Neural progenitor cell (in vitro differentiated cells): ENCODE measurements at places on chromosomes 4 and X.

DNA sequence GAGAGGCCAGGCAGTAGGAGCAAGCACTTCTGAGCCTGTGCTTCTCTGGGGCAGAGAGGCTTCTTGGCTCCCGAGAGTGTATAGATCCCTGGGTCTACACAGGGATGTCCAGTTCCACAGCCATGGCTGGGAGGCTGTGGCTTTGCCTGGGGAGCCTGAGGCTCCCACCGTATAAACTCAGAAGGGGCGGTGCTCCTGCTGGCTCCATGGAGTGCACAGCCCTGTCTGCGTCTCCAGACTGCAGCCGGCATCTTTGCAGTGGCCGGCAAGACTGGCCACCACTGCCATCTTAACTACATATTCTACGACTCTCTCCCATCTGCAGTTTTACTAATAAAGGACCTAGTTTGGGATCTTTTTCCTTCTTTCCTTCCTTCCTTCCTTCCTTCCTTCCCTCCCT is 1253.8 kb downstream of the C4orf33 start:
- no peak for DNase-seq

DNA sequence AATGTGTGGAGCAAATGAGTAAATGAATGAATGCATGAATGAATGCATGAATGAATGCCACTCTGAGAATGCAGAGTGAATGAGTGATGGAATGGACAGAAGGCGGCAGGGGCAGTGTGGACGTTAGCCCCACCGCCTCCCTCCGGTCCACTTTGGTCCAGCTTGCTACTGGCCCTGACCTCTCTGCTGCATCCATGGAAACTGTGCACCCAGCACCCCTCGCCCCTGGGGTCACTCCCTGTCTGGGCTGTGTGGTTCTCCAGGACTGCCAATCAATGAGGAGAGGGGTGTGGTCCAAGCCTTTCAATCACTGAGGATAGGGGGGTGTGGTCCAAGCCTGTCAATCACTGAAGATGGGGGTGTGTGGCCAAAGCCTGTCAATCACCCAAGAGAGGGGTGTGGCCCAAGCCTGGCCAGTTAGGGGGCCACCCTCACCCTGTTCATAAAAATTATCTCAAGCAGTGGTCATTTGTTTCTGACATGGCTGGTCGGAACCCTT is 39.2 kb upstream of the ASMTL start:
- peak; percentile 74 for DNase-seq

GRCh38 chr4:79232540-79232939 is 93.3 kb downstream of the NAA11 start:
- DNase-seq = no peak

GRCh38 chrX:48648336-48648751 is 35.3 kb upstream of the WAS start:
- DNase-seq = peak; percentile 54

GRCh38 chrX:85024044-85024443 is 20.4 kb downstream of the APOOL start:
- no peak for DNase-seq

DNA sequence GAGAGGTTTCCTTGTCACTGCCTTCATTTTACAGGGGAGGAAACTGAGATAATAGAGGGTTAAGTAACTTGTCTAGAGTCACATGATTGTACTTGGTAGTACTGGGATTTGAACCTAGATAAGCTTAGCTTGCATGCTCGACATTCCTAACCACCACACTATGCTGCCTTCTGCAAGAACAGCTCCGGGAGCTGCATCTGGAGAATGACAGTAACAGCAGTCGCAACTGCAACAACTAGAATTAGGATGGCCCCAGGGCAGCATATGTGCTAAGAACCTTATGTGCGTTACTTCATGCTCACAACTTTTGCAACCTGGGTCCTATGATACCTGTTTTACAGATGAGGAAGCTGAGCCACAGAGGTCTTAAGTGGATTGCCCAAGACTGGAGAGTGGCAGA is 89.5 kb upstream of the LCORL start:
- DNase-seq = no peak

- no peak for DNase-seq
These were observed 61.3 kb downstream of the ENPP6 start for GRCh38 chr4:184156163-184156920.
